HFFc6 (cell line): ENCODE measurements at places on chromosomes 13 and 19. TPM values are rescaled to one million over a fixed set of nuclear protein-coding genes. Genes with fewer than 3 reads are reported as not detected.

DNA sequence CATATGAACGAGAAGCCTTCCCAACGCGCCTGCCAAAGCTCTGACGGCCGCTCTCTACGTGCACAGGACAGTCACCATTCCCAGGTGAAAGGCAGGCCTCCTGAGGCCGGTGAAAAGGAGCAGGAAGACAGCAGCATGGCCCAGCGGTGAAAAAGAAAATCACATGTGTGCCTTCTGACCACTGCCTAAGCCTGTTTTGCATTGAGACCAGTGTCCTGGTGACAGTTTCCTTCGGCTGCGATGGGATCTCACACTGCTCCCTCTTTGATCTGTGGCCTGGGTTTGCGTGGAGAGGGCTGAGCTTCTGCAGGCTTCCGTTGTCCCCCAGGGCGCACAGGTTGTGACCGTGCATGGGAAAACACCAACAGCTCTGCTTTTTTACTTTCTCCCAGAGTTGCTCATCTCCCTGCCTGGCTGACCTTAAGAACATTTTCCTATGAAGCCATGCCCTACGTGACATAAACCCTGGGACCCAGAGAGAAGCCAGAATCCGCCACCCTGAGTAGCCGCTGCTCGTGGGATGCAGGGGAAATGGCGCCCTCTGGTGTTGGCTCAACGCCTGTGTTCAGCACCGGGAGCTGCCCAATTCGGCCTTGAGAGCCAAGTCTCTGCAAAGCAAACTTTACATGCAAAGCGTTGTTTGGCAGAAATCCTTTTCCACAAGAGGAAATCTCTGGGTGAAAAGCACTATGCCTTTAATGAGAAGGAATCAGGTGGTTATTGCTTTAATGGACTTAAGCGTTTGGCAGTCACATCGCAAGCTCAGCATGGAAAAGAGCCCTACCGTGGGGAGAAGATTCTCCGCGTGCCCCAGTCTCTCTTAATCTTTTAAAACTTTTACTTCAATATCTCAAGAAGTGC is 112.2 kb upstream of the GPR12 start:
- H3K27ac ChIP-seq = no peak overlapping the region
- DNase-seq = peak; percentile 24
- no peak overlapping the region for H3K4me3 ChIP-seq
- no peaks in the 10 kb centered on the region for H3K36me3 ChIP-seq
- H3K4me1 ChIP-seq = no peaks in the 10 kb centered on the region

GRCh38 chr13:78085434-78086225 is 167.0 kb upstream of the EDNRB start:
- DNase-seq = no peak
- peaks cover 2% of the 10 kb centered on the region; the same call in 1 of the 2 replicates for H3K27me3 ChIP-seq
- no peaks in the 10 kb centered on the region for H3K36me3 ChIP-seq
- H3K27ac ChIP-seq = peak overlapping the region; percentile 55
- H3K4me3 ChIP-seq = peak overlapping the region; percentile 70
- H3K4me1 ChIP-seq = no peaks in the 10 kb centered on the region; the same call in 1 of the 2 replicates

DNA sequence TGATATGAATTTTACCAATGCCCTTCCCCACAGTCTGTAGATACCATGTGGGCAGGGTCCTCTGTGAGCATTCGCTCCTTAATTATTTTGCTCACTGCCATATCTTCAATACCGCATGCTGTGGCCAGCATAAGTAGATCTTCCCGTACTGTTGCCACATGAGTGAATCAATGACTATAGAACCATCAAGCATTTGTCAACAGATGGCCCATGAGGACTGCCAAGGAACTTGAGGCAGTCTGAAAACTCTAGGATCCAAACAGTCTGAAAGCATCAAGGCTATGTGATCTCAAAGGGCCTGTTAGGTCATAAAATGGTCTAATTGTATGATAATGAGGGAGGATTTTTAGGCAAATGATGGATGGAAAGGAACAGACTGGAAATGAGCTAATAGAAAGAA is 27.4 kb upstream of the GPR12 start:
- H3K27ac ChIP-seq = no peak overlapping the region
- DNase-seq = no peak
- no peak overlapping the region for H3K4me3 ChIP-seq
- H3K4me1 ChIP-seq = peaks cover 9% of the 10 kb centered on the region; the same call in 1 of the 2 replicates
- no peaks in the 10 kb centered on the region for H3K36me3 ChIP-seq

GRCh38 chr19:40802300-40803169 is 3.5 kb downstream of the EGLN2 start:
- H3K27me3 ChIP-seq = peaks cover 3% of the 10 kb centered on the region
- H3K4me1 ChIP-seq = peaks cover 73% of the 10 kb centered on the region

GRCh38 chr19:45791744-45792469 is 738 bp downstream of the DMWD start:
- H3K36me3 ChIP-seq = peaks cover 36% of the 10 kb centered on the region
- peak overlapping the region; percentile 90 for H3K27ac ChIP-seq
- no peak for DNase-seq
- H3K27me3 ChIP-seq = peaks cover 2% of the 10 kb centered on the region
- peak overlapping the region; percentile 99 for H3K4me3 ChIP-seq

GRCh38 chr13:91357613-91358386 is 10.3 kb downstream of the MIR17HG start:
- no peak overlapping the region for H3K4me3 ChIP-seq
- peaks cover 28% of the 10 kb centered on the region for H3K36me3 ChIP-seq
- DNase-seq = no peak
- H3K27me3 ChIP-seq = no peaks in the 10 kb centered on the region; the same call in 1 of the 2 replicates

GRCh38 chr19:54995561-54995960 is 29.4 kb downstream of the NLRP2 start:
- no peak overlapping the region for H3K4me3 ChIP-seq
- no peak for DNase-seq
- H3K27ac ChIP-seq = no peak overlapping the region
- no peaks in the 10 kb centered on the region for H3K36me3 ChIP-seq
- H3K27me3 ChIP-seq = no peaks in the 10 kb centered on the region

DNA sequence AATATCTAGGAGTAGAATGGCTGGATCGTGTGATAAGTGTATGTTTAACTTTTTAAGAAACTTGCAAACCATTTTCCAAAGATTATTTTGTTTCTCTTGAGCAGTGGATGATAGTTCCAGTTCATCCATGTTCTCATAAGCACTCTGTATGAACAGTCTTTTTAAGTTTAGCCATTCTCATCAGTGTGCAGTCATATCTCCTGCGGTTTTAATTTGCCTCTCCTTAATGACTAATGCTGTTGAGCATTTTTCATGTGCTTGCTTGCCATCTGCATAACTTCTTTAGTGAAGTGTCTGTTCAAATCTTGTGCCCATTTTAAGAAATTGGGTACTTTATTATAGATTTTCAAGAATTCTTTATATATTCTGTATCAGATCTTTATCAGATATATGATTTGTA is 58.6 kb downstream of the WASF3 start:
- peak overlapping the region; percentile 72 for H3K27ac ChIP-seq
- peak overlapping the region; percentile 23 for H3K4me3 ChIP-seq
- DNase-seq = peak; percentile 80
- peaks cover 34% of the 10 kb centered on the region for H3K36me3 ChIP-seq
- H3K27me3 ChIP-seq = peaks cover 2% of the 10 kb centered on the region

The PGLYRP1 gene
- not detected in 3 replicates for total RNA-seq

The C1QTNF9 gene
- total RNA-seq = not detected in 3 replicates

The THSD1 gene
- total RNA-seq = 3.0 to 5.7 TPM (median 5.6 TPM) in 3 replicates
